ENCODE measurements at places on chromosomes 6 and 20. TPM values are rescaled to one million over a fixed set of nuclear protein-coding genes. Genes with fewer than 3 reads are reported as not detected.

The SLC29A1 gene
- 45.3 TPM for total RNA-seq

DNA sequence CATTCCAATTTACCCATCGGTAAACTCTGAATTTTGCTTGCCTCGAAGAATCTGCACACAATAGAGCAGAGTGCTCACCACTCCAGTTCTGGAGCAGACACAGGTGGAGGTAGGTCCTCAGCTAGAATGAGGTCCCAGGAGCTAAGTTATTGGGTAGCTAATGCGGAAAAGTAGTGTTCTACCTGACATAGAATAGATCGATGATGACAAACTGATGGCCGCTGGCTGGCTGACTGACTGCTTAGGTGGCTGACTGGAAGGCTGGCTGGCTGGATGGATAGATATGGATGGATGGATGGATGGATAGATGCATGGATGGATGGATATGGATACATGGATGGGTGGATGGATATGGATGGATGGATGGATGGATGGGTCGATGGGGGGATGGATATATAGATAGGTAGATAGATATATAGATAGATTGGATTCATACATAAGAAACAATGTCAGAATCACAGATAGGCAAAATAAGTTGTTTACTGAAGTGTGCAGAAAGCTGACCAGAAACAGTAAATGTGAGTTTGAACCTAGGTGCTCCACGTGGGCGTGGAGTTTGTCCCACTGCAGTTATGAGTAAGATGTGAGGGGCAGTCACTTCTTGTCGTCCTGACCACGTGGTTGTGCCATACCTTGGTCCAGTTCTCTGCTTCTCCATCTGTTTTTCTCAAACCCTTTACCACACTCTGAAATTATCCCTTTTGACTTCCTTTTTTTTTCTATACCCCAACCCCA is 62.1 kb downstream of the TBXT start:
- H3K4me3 ChIP-seq: no peak overlapping the region
- no peak overlapping the region for H3K27ac ChIP-seq
- H3K4me1 ChIP-seq: no peaks in the 10 kb centered on the region

GRCh38 chr6:24649691-24650090 is 3.7 kb upstream of the KIAA0319 start:
- H3K4me1 ChIP-seq: peaks cover 22% of the 10 kb centered on the region
- H3K4me3 ChIP-seq: no peak overlapping the region
- peaks cover 46% of the 10 kb centered on the region for H3K36me3 ChIP-seq
- no peak for DNase-seq
- H3K27me3 ChIP-seq: no peaks in the 10 kb centered on the region

The AFDN gene
- 101 TPM for total RNA-seq

GRCh38 chr6:48057601-48058000 is 53.4 kb downstream of the PTCHD4 start:
- no peaks in the 10 kb centered on the region for H3K4me1 ChIP-seq
- no peaks in the 10 kb centered on the region for H3K36me3 ChIP-seq
- DNase-seq: no peak
- H3K27me3 ChIP-seq: no peaks in the 10 kb centered on the region
- no peak overlapping the region for H3K27ac ChIP-seq

GRCh38 chr6:154169193-154169847 is 130.3 kb downstream of the OPRM1 start:
- H3K27ac ChIP-seq: no peak overlapping the region
- no peaks in the 10 kb centered on the region for H3K27me3 ChIP-seq
- no peak for DNase-seq
- H3K36me3 ChIP-seq: no peaks in the 10 kb centered on the region

DNA sequence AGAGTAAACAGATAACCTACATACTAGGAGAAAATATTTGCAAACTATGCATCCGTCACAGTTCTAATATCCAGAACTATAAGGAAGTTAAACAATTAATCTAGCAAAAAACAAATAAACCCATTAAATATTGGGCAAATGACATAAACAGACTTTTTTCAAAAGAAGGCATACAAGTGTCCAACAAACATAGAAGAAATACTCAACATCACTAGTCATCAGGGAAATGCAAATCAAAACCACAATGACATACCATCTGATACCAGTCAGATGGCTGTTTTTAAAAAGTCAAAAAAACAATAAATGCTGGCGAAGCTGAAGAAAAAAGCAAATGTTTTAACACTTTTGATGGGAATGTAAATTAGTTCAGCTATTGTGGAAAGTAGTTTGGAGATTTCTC is 1117.7 kb upstream of the MAP3K7 start:
- no peak overlapping the region for H3K27ac ChIP-seq
- no peak overlapping the region for H3K4me3 ChIP-seq
- no peaks in the 10 kb centered on the region for H3K27me3 ChIP-seq
- no peaks in the 10 kb centered on the region for H3K36me3 ChIP-seq
- no peak for DNase-seq

- DNase-seq: no peak
- no peak overlapping the region for H3K4me3 ChIP-seq
- H3K4me1 ChIP-seq: no peaks in the 10 kb centered on the region
- H3K36me3 ChIP-seq: no peaks in the 10 kb centered on the region
Observed at GRCh38 chr6:98640366-98640765, 194.0 kb upstream of the POU3F2 start.

DNA sequence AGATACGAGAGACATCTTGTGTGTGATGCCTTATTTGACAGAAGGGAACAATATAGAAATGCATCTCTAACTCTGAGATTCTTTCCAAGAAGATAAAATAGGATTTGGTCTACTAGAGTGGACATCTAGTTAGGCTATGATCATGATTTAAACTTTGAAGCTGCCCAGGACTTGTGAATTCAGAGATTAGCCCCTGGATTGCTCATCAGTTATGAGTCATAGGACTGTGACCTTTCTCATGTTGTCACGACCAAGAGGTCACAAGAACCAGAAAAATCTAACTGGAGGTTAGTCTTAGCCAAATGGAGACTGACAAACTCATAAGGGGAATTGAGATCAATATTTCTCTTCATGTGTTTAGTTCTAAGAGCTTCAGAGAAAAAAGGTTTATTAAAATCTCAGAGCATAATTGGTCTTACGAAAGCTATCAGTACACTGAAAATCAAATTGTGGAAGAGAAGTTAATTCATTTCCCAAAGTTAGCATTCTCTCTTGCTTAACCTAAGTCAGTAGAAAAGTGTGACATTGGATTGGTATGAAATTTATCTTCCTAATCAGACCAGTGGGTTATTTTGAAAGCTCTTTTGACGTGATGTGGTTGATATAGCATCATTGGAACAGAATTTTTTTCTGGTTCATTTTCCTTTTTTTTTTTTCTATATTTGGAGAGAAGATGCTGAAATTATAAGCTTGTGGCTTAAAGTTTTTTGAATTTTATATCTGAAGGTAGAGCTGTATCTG is 245.7 kb downstream of the RNF144B start:
- H3K27me3 ChIP-seq: no peaks in the 10 kb centered on the region
- no peak overlapping the region for H3K4me3 ChIP-seq
- H3K36me3 ChIP-seq: no peaks in the 10 kb centered on the region
- 0 out of 2 replicates have a peak, but pooled peaks cover 9% of the 10 kb centered on the region for H3K4me1 ChIP-seq

All from PC-9 (cell line).